ENCODE measurements at places on chromosomes 12 and 14.

DNA sequence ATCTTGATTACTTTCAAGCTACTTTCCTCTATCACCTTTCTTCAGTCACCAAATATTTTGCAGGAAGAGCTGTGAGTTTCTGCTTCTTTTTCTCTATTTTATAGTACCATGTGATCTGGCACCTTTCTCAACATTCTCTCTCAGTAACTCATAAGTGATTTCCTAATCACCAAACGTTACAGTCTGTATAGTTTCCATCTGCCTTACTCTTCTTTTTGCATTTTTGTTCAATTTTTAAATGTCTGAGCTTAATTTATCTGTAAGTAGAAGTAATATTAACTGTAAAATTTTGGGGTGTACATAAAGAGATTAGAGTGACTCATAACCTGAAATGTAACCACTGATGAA is 422.1 kb upstream of the SYT1 start:
- DNase-seq, result no peak

DNA sequence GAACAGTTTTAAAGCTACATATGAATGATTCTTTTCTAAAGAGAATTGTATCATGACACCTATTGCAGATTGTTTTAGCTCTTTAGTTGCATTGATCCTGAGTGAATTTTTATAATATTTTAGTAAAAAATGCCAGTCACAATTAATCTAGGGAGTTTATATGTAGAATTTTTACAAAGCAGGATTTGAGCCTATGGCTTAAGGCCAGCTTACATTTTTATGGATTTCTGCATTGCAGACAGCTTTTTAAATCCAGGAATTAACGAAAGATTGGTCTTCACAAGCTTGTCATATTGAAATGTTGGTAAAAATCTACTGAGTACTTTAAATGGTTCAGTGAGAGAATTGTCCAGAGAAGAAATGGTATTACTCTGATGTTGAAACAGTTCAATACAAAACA is 358.0 kb downstream of the TMTC2 start:
- DNase-seq, result no peak

- DNase-seq, result no peak
Measured at GRCh38 chr14:75697386-75697785, 36.3 kb downstream of the TTLL5 start.

DNA sequence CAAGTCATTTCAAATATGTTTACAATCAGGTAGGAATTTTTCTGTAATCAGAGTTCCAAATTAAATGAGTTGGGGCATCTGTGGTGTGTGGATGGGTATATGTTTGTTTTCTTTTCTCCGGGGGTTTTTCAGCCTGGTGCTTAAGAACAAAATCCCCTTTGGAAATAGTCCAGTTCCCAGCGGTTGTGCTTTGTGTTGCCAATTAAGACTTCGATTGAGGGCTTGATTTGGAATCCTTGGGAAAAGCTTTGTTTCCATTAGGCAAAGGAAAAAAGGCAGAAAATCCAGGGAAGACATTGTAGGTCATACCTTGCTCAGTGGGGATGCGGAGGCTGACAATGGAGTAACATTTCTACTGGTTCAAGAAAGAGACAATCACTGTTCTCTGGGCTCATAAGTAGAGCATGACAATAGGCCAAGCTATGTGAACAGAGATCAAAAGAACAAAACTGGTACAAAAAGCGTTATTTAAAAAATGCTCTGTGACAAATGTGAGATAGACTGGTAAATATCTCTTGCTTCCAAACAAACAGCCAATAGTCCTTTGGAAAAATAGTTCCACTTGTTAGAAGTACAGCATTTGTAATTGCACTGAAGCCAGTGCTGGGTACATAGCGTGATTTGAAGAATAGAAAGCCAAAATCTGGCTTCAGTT is 79.7 kb downstream of the EML1 start:
- DNase-seq, result no peak

DNA sequence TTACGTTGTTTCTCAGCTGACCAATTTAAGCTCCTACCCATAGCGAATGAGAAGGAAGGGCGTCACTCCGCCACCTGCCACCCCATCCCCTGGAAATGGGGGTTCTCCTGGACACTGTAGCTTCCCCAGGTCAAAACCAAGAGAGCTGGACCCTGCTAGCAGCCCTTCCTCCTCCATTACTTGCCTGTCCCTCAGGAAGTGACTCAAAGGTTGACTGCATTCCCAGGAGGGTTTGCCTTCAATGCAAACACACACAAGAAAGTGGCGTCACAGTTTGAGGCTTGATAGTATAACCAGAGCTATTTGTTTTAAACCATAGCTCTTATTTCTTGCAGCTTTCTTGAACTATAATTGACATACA is 79.1 kb downstream of the KCNK13 start:
- no peak for DNase-seq

DNA sequence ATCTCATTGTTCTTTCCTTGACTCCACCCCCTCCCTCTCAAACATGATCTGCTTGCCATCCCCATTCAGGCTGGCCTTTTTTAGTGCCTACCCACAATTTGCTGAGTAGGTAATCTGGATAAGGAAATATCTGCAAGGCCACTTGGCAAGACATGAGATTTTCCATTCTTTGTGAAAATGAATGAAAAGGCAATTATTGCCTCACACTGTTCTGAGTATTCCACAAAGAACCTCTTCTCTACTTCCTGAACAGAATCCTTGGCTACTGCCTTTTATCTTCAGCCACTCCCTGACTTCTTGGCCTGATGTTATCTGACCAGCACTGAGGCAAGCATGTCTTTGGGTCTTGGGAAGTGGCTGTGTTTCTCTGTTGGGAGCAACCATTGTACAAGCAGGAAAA is 263.2 kb upstream of the ATP2B1 start:
- no peak for DNase-seq

DNA sequence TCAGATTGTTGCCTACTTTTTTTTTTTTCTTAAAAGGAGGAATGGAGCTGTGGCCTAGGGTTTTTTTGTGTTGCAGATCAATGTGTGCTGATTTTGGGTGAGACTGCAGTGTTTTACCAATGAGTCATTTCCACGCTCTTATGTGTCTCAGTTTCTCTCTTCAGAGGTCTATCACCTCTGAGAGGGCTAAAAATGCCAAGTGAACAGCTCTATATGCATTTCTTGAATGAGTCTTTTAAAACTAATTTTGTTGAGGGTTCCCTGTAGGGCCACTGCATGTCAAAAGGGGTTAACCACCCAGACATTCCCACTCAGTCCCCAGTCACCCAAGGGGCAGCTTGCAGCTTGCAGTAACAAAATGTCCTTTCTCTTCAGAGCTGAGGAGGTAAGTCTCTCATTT is 24.3 kb upstream of the GLIPR1L2 start:
- no peak for DNase-seq

GRCh38 chr14:50862036-50862570 is 9.8 kb upstream of the ABHD12B start:
- no peak for DNase-seq

- no peak for DNase-seq
Measured at GRCh38 chr12:29200586-29200985, 51.5 kb downstream of the FAR2 start.

Data from coronary artery (tissue), 2 donors.